DND-41 (cell line): ENCODE measurements at places on chromosomes 6 and 20.
A peak's percentile ranks its signal among the peaks of the same experiment; 100 is the strongest.

- H3K36me3 ChIP-seq: no peaks in the 10 kb centered on the region
- no peaks in the 10 kb centered on the region for H3K27me3 ChIP-seq
- no peaks in the 10 kb centered on the region for H3K4me1 ChIP-seq
- no peak overlapping the region for H3K27ac ChIP-seq
- H3K4me3 ChIP-seq: no peak overlapping the region
- no peak for DNase-seq
These were observed 108.2 kb downstream of the PLG start for GRCh38 chr6:160810238-160810637.

DNA sequence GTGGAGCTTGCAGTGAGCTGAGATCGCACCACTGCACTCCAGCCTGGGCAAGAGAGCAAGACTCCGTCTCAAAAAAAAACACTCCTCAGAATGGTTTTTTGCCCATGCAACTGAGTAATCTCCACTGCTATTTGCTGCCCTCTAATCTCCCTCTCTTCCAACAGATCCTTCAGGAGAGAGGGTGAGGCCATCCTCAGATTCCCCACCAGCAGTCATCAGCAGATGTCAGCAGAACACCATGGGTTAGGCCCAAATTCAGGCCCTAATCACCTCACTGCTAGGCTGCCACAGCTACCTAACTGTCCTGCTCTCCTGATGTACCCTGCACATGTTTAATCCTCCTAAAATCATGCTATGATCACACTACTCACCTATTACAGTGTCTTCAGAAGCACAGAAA, 63.2 kb upstream of the BEND6 start:
- H3K36me3 ChIP-seq: no peaks in the 10 kb centered on the region
- no peaks in the 10 kb centered on the region for H3K27me3 ChIP-seq
- H3K4me1 ChIP-seq: no peaks in the 10 kb centered on the region
- no peak overlapping the region for H3K27ac ChIP-seq
- no peak overlapping the region for H3K4me3 ChIP-seq
- DNase-seq: no peak

- H3K27me3 ChIP-seq: no peaks in the 10 kb centered on the region
- no peak overlapping the region for H3K4me3 ChIP-seq
These were observed 14.9 kb downstream of the NT5E start for GRCh38 chr6:85464722-85465150.

DNA sequence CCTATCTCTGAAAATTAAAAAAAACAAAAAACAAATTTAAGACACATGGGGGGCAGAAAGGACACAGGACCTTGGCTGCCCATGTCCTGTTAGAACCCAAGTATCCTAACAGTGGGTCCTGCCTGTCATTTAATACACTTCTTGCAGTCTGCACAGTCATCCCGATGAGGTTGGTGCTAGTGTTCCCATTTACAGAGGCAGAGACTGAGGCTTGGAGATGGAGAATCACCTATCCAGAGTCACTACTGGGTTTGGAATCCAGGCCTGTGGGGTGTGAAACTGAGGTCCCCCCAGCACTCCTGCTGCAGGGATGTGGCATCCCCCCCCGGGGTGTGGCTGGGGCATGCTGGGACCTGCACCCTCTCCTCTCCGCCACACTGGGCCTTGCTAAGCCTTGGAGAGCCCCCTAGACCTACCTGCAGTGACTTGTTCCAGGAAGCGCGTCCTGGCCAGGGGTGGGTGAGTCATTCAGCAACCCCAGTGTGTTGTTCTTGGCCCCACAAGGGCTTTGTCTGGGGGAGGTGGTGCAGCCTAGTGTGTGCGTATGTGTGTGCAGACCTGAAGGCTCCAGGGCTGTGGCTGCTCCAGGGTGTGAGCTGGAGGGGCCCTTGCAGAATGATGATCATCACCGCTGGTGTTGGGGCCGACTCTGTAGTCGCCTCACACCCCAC, 49.7 kb downstream of the BCAS4 start:
- DNase-seq: peak; percentile 12
- no peaks in the 10 kb centered on the region for H3K36me3 ChIP-seq
- H3K27ac ChIP-seq: no peak overlapping the region
- H3K4me3 ChIP-seq: no peak overlapping the region
- peaks cover 3% of the 10 kb centered on the region for H3K27me3 ChIP-seq

- no peaks in the 10 kb centered on the region for H3K36me3 ChIP-seq
- H3K27me3 ChIP-seq: no peaks in the 10 kb centered on the region
- H3K4me1 ChIP-seq: peaks cover 10% of the 10 kb centered on the region
- DNase-seq: no peak
- H3K4me3 ChIP-seq: no peak overlapping the region
These were observed 1.1 kb downstream of the TBXT start for GRCh38 chr6:166166314-166167257.
